ENCODE measurements at places on chromosomes 11 and 22.
A peak's percentile ranks its signal among the peaks of the same experiment; 100 is the strongest.

GRCh38 chr11:126352163-126352562 is 3.3 kb upstream of the ST3GAL4 start:
- DNase-seq, result no peak

DNA sequence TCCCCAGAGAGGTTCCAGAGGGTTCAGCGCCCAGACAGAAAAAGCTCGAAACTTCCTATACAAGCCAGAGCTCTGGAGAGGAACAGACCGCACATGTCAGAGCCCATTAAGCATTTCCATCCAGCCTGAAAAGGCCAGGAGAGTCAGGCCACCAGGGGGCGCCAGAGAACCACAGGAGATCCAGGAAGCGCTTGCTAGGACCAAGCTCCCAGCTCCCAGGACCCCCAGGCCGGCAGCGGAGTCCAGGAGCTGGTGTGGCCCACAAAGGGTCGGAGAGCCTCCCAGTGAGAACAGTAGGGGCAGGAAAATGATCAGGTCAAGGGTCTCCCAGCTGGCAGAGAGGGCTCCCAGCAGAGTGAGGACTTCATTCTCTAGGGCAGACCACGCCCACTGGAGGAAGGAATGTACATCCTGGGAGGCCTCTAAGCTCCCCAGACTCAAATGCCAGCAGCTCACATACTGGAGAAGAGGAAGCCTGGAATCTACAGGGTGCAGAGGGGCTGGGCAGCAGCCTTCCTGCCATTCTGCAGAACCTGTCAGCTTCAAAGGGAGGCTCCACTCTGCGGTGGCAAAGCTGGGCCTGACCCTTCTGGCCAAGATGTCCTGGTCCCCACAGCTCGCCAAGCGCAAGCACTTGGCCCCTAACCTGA is 2.1 kb upstream of the MEI1 start:
- DNase-seq, result no peak

DNA sequence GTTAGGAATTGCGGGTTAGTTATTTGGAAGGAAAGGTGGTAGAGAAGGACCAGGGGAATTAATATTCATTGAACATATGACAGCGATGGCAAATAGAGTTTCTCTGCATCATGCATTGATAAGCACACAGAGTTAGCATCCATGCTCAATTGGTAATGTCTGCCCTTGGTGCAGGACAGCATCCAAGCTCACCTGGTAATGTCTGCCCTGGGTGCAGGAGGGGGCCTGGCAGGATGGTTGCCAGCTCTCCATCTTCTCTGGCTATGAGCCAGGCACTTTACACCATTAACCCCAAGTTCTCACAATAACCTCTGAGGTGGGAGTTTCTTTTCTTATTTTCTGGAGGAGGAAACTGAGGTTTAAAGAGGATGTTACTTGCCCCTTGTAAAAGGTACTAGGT is 50.4 kb upstream of the RBFOX2 start:
- no peak for DNase-seq

DNA sequence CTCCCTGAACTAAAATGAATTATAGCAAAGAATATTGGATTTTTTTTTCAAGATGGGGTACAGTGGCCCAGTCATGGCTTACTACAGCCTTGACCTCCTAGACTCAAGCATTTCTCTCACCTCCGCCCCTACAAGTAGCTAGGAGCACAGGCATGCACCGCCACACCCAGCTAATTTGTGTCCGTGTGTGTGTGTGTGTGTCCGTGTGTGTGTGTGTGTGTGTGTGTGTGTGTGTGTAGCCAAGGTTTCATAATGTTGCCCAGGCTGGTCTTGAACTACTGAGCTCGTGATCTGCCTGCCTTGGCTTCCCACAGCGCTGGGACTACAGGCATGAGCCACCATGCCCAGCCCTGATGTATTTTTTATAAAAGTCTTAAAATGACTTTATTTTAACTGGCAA is 12.6 kb downstream of the THYN1 start:
- DNase-seq, result no peak

DNA sequence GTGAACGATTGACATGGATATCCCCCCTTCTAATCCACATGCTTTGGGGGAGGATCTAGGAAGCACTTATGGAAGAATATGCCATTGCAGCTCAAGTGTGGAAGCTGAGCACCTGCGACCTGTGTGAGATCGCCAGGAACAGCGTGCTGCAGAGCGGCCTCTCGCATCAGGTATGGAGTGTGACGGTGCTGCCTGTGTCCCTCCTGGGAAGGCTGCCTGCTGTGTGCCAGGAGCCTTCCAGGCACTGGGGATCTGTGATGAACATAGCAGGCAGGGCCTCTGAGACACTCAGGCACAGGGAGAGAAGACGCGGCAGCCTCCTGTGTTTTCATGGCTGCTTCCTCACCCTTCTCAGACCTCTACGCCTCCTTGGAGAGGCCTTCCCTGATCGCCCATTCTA is 36.5 kb downstream of the RNF141 start:
- DNase-seq, result no peak

GRCh38 chr11:79939111-79939510 is 498.3 kb upstream of the TENM4 start:
- no peak for DNase-seq

- peak; percentile 97 for DNase-seq
Observed at GRCh38 chr11:47355283-47356128, 3.0 kb upstream of the MYBPC3 start.

- DNase-seq, result no peak
Observed at GRCh38 chr11:82930229-82930628, 28.7 kb downstream of the DDIAS start.

GRCh38 chr11:34036456-34036855 is 15.1 kb upstream of the CAPRIN1 start:
- no peak for DNase-seq

DNA sequence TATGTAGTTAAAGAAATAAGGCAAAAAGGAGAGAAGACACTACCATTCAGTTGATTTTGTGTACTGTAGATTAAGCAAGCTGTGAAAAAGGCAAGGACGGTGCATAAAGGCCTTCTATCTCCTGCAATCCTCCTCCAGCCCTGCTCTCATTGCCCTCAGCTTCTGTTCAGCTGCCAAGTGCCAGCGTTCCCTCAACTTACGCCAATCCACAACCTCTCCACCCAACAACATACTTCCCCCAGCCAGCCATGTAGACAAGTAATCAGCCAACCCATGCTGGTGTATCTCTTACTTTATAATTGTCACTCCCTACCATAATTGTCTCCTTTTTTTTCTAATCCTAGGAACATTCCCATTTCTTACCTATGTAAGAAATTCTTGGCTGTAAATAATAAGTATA is 30.1 kb upstream of the ANO5 start:
- DNase-seq, result no peak

- DNase-seq, result no peak
Observed at GRCh38 chr11:100319691-100320090, 367.4 kb upstream of the ARHGAP42 start.

DNA sequence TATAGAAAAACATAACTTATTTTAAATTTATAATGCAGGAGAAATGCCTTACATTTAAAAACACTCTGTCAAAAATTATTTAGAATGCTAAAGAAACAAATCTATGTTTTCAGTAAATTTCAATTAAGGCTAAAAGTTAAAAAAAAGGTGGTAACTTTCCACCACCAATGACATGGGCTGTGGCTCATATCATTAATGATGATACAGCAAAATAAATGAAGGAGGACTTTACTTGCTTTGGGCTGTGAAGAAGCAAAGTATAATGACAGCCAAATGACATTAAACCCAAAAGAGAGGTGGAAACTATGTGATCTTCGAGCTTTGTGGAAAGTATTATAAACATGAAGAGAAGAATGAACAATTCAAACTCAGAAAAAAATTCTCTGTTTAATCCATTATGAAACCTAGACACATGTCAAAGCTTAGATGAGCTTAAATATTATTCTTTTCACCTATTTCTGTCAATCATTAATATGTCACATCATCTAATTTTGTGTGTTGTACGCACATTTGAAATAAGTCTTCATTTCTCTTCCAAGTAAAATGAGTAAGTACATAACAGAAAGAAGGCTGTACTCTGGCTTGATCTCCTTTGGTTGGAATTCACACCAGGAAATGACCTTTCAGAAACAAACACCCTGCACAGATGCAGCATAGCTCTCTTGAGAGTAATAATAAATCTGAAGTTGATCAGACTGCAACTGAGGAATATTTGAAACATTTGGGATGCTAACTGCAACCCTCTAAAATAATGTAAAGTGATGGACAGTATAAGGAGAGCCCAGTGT is 265.8 kb downstream of the TTC28 start:
- DNase-seq, result no peak

GRCh38 chr11:62843466-62843865 is 4.1 kb upstream of the WDR74 start:
- no peak for DNase-seq

- no peak for DNase-seq
Observed at GRCh38 chr11:78539506-78539905, 35.2 kb downstream of the NARS2 start.

- DNase-seq, result no peak
Observed at GRCh38 chr11:64268025-64268892, 16.2 kb downstream of the BAD start.

- DNase-seq, result peak; percentile 13
Observed at GRCh38 chr11:66418168-66418985, 2.5 kb upstream of the NPAS4 start.

GRCh38 chr11:67267188-67268080 is 1.2 kb downstream of the GRK2 start:
- DNase-seq, result no peak

DNA sequence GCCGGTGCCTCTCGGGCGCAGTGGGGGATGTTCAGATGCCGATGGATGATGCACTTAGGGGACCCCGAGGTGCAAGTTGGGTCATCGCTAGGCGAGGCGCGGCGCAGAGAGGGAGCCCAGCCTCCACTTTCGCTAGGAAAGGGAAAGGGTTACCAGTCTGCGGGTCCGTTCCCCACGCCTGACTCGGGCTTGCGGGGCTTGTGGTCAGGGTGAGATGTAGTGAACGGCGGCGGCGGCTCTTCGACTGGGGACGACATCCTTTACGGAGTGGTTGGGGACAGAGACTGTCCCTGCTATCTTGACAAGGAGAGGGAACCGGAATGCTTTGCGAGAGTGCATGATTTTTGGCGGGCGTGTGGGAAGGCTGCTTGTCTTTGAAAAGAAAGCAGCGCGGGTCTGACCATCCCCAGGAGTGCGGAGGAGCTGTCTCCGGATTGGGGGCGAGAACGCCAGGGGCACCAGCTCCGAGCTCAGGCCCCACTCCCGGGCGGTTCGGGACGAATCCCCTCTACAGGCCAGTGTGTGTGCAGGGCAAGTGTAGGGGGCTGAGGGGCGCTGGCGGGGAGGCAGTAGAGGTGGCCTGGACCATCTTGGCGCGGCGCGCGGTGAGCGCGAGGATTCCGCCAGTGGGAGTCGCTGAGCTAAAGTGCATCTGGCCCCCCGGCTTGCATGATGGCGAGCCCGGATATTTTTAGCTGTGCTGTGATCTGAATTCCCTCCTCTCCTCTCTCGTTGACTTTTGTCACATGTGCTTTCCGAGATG is 1.1 kb downstream of the FAT3 start:
- no peak for DNase-seq

DNA sequence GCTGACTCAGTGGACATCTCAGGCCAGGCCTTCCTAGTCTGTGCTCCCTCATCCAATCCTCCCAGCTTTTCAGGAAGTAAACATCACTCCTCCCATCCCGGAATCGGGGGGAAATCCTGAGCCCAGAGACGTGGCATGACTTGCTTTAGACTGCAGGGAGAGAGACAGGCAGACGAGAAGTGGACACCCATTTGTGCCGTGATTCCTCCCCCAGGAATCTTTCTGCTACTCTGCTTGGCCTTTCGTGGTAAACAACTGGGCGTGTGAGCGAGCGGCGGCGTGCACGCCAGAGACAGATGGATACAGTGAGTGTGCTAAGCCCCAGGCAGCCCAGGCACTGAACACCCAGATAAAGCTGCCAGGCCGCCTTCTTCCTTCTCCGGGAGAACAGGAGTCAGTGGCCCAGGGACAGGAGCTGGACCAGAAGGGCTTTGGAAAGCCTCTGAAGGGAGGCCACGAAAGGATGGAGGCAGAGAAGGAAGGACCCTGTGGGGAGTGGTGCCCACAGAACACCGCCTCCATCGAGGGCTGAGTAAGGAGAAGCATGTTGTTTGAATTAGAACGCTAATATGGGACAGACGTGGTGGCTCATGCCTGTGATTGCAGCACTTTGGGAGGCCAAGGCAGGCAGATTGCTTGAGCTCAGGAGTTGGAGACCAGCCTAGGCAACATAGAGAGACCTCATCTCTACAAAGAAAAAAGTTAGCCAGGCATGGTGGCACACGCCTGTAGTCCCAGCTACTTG is 53.0 kb upstream of the PRR5 start:
- no peak for DNase-seq

GRCh38 chr22:22142661-22143060 is 101.9 kb upstream of the VPREB1 start:
- DNase-seq, result no peak

GRCh38 chr11:452916-453527 is 2.9 kb downstream of the PTDSS2 start:
- no peak for DNase-seq

DNA sequence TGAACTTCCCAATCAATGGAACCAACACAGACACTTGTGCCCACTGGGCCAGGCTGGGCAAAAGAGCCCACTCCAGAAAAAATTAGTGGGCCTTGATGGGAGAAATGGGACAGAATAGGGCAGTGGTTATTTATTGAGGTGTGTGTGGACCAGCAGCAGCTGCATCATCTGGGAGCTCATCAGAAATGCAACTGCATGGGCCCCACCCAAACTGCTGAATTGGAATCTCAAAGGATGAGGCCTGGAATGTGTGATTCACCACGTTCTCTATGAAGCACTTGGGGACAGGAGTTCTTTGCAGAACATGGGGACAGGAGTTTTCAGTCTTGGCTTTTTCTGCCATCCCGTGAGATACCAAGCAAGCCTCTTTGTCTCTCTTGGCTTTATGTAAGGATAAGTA is 255.6 kb upstream of the PLET1 start:
- DNase-seq, result no peak
